ENCODE measurements at places on chromosomes 2 and 18.

DNA sequence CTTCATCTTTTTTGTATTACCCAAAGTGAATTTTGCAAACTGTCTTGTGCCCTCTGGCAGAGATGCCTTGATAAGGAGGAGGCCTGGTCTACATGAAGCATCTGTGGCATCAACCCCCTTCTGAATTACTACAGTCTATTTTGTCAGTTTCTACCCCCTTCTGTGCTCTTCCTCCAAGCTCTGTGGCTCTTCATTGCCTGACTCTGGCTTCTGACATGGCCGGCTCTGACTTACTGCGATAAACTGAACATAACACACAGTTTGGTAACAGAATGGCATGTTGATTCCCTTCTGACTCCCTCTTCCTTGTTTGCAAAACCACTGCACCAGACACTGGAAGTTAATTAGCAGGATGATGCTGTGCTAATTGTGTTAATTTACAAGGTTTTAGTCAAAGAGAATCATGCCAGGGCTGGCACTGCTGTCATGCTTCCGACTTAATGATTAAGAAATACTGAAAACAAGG, 122.5 kb downstream of the FIGN start:
- no peak for DNase-seq

- no peak for DNase-seq
These were observed 52.8 kb downstream of the MYO7B start for GRCh38 chr2:127588241-127588640.

DNA sequence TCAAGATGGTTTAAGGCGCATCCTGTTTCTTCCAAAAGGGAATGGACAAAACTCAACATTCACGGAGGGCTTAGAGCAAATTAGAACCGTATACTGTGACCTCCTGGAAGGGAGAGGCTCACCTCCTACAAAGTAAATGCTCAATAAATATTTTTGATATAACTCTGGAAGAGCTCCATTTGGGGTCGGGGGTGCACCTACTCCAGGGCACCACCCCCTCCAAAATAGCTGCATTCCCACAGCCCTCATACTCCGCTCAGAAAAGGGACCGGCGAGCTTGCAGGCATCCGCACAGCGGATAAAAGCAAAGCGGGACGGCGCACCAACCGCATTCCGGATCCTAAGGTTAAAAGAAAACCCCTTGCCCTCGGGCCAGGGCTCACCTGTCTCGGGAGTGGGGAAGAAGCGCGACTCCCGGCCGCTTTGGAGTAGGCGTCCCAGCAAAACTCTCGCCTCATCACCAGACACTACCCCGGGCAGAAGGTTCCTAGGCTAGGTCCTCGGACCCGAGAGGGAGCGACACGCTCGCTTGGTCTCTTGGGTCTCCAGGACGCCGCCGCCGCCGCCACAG, 378 bp downstream of the WDPCP start:
- DNase-seq: no peak

- no peak for DNase-seq
These were observed 183.3 kb downstream of the CAMKMT start for GRCh38 chr2:44545005-44545404.

- DNase-seq: no peak
These were observed 9.1 kb upstream of the STK39 start for GRCh38 chr2:168256448-168256847.

GRCh38 chr18:56028514-56028913, 440.5 kb upstream of the TCF4 start:
- DNase-seq: no peak

- no peak for DNase-seq
These were observed 476.5 kb upstream of the ACVR2A start for GRCh38 chr2:147368306-147368705.

- DNase-seq: no peak
These were observed 93.5 kb upstream of the ITPRID2 start for GRCh38 chr2:181798022-181798421.

GRCh38 chr2:83115155-83115554, 1343.9 kb downstream of the SUCLG1 start:
- DNase-seq: no peak

DNA sequence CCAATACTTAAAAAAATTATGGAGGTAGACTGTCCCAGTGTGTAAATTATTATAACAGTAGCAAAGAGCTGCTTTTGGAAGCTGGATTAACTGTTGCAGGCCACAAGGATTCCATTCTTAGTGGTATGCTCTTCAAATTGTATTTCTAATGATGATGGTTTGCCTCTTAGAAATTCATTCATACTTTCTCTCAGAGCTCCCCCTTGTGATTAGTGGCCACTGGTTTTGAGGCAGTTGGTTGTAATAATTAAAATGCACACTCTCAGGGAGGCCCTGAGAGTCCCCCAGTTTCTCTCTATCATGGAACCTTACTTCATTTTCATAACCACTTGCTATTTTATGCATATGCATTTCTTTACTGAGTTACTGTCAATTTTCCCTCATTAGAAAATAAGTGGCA, 122.5 kb downstream of the PLA2R1 start:
- no peak for DNase-seq

DNA sequence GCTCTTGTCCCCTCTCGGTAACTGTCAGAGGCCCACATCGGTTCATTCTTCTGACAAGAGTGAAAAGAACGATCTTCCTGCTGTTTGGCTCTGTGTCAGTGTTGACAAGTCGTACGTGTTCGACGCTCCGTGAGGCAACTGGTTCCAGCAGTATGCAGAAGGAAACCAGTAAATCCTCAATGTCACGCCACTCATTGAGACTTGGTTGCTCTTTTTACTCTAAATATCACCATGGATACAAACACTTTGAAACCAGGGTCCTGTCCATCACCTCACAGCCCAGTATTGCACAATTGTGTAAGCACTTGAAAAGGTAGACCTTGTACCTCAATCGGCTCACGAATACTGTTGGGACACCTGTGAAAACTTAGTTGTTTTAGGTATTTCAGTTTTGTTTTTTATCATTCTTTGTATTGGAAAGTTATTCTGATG, 136.4 kb downstream of the ZNF407 start:
- no peak for DNase-seq

- DNase-seq: no peak
These were observed 251.8 kb upstream of the NETO1 start for GRCh38 chr18:73119574-73119973.

All from activated T-helper 9 cell treated with anti-CD3 and anti-CD28 coated beads, Interleukin-2, amount 50 U/mL, for 16 hours (primary cell).